Peyer's patch (tissue), 4 donors: ENCODE measurements at places on chromosomes 2 and 18.

DNA sequence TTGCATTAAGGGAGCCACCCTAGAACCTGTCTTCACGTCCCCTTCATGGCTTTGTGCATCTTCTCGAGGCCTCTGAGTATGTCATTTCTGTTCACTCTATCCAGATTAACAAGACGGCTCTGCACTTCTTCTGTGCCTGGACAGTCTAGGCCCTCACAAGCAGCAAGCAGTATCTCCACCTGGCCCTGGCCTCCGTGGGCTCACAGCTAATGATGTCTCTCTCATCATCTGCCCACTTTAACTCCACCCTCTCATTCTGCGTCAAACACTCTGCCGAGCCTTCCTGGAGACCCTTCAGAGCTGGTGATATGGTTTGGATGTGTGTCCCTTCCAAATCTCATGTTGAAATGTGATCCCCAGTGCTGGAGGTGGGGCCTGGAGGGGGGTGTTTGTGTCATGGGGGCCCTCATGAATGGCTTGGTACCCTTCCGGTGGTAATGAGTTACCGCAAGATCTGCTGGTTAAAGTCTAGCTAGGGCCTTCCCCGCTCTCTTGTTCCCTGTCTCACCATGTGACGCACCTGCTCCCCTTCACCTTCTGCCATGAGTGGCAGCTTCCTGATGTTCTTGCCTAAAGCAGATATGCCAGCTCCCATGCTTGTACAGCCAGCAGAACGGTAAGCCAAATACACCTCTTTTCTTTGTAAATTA lies 132.5 kb upstream of the ID2 start:
- no peak for DNase-seq

- no peak for DNase-seq
Measured at GRCh38 chr18:48064978-48065600, 134.6 kb upstream of the SMAD2 start.

DNA sequence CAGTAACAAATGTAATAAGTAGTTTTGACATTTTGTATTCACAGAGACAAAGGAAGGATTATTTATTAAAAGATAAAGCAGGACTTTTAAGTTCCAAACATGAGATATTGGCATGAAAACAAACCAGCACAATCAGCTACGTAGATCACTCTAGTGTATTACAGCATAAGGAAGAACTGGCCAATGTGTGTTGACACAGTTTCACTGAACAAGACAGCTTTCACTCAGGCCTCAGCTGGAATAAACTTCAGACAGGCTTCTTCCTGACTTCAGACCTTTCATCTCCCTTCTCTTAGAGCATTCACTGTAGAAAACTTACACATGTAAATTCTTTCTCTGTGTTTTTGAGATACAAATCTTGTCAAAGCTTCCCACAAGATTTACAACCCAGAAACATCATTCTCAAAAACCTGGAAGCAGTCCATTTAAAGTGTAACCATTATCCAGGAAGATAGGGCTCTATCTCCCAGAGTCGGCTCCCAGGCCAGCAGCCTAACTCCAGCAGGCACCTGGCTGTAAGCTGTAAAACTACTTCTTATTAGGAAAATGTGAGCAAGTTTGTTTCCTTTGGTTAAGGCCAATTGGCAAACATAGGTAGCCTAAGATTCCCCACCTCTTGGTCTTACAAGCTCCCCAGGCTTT lies 768.3 kb upstream of the CDH7 start:
- no peak for DNase-seq

DNA sequence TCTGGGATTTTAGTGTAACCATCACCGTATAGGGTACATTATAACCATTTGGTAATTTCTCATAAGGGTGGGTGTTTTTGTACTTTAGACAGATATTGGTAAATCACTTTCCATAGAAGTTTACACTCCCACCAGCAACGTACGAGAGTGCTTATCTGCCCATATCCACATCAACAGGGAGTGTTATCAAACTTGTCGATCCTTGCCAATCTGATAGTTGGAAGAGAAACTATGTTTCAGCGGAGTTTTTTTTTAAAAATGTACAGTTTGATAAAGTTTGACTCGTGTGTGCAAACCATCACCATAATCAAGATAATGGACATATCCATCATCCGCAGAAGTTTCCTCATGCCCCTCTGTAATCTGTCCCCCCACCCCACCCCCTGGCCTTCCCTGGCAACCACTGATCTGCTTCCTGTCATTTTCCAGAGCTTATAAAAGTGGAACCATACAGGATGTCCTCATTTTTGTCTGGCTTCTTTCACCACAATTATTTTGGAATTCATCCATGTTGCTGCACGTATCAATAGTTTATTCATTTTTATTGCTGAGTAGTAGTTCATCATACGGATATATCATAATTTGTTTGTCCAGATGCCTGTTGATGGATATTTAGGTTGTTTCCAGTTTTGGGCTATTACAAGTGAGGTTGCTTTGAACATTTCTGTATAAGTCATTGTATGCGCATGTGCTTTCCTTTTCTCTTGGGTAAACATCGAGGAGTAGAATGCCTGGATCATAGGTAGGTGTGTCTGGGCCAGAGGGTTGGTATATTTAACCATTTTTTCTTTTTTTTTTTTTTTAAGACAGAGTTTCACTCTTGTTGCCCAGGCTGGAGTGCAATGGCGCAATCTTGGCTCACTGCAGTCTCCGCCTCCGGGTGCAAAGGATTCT lies 18.6 kb downstream of the GLI2 start:
- no peak for DNase-seq

DNA sequence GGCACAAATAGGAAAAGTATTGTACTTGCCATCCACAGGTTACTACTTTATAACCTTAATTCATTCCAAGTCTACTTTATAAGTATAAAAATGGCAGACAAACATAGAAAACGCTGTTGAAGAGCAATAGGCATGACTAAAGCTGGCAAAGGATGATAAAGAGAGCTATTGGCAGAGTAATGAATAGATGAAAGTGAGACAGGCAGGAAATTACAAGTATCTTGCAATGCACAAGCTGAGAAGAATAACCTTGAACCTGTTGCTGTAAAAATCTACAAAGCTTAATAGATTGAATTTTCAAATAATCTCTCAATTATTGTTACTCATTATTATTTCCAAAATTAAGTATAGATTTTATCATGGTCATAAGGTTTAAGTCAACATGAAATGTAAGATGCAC lies 8.8 kb downstream of the PELI1 start:
- no peak for DNase-seq

DNA sequence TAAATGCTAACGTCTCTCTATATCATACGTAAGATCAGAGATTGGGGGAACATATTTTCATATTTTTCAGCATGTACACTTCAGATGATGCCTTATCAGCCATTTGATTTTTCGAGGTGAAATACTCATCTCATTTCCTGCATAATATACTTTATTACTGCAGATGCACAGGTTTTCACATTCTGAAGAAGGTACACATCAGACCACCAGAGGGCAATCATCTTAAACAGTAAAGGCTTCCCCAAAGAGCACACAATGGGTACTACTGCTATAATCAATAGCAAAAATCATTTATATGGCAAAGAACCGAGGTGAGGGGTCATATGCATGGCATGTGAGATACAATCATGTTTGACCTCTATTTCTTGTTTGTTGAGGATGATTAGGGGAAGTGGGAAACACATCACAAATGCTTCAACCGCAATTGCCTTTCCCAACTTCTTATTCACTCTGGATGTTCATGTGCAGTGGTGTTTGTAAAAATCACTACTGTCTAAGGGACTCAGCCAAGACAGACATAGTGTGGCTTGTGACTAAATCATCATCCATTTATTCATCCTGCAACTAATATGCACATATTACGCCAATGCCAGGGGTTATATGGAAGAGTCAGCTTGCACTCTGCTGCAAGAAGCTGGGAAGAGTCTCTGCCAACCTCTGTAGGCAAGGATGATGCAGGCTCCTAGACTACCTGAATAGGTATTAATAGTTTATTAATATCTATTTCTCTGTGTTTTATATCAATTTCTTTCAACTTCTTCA lies 118.7 kb downstream of the EPB41L3 start:
- DNase-seq = no peak

GRCh38 chr2:168245074-168245825 lies 2.1 kb downstream of the STK39 start:
- DNase-seq = no peak

- DNase-seq = peak; percentile 35
Measured at GRCh38 chr18:48674758-48675351, 136.0 kb downstream of the CTIF start.

GRCh38 chr2:177172034-177172880 lies 40.3 kb upstream of the HNRNPA3 start:
- no peak for DNase-seq

GRCh38 chr2:28117104-28117596 lies 226.6 kb downstream of the BABAM2 start:
- no peak for DNase-seq

GRCh38 chr2:203892207-203892606 lies 24.6 kb downstream of the CTLA4 start:
- no peak for DNase-seq

GRCh38 chr2:198098918-198099317 lies 294.5 kb downstream of the PLCL1 start:
- no peak for DNase-seq

GRCh38 chr2:173705656-173706055 lies 259.5 kb downstream of the SP3 start:
- DNase-seq = no peak

- peak; percentile 49 for DNase-seq
Measured at GRCh38 chr2:237403024-237403882, 10.7 kb downstream of the COL6A3 start.

- no peak for DNase-seq
Measured at GRCh38 chr2:218857371-218858137, 2.1 kb upstream of the WNT6 start.

GRCh38 chr2:173412628-173413027 lies 58.0 kb downstream of the CDCA7 start:
- no peak for DNase-seq

DNA sequence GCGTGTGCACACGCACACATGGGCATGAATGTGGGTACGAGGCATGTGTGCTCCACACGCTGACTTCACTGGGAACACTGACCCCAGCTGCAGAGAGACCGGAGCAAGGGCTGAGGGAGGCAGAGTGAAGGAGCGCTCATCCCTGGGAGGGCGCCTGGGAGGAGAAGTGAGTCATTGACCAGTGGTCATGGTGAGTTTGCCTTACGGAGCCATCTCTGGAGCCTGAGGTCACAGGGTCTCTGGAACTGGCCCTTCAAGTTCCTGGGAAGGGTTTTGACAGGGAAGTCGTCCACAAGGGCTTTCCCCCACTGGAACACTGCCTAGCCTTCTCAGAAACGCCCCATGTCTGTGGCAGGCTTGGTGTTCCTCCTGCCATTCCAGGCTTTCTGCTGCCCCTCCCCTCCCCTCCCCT lies 14.3 kb upstream of the TMEM185B start:
- no peak for DNase-seq

DNA sequence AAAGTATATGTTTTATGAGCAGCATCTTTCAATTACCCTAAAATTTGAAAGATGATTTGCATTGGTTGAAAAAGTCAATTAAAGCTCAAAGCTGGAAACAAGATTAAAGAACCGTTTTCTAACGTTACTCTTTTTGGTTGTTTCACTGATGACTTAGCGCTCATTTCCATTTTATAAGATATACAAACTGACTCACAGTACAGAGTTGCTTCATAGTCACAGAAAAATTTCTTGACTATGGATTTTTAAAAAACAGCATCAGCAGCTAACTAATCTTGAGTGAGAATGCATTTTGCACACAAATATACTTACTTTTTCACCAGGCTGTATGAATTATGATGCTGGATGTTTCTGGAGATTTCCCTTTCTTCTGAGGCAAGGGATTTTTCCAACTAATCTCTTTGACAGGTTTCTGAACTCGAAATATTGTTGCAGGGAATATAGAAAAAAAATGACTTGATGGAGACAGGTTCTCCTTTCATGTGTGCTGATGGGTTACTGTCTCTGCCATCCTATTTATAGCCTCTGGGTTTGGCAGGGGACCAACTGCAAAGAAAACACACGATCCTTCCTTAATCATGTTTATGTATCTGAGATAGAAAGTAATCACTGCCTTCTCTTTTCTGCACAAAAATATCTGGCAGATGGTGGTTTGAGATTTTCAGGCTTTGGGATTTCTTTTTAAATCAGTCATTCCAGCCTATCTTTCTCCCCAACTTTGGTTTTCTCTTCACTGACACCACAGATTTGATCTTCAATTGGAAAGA lies 129.4 kb upstream of the DAPL1 start:
- no peak for DNase-seq

DNA sequence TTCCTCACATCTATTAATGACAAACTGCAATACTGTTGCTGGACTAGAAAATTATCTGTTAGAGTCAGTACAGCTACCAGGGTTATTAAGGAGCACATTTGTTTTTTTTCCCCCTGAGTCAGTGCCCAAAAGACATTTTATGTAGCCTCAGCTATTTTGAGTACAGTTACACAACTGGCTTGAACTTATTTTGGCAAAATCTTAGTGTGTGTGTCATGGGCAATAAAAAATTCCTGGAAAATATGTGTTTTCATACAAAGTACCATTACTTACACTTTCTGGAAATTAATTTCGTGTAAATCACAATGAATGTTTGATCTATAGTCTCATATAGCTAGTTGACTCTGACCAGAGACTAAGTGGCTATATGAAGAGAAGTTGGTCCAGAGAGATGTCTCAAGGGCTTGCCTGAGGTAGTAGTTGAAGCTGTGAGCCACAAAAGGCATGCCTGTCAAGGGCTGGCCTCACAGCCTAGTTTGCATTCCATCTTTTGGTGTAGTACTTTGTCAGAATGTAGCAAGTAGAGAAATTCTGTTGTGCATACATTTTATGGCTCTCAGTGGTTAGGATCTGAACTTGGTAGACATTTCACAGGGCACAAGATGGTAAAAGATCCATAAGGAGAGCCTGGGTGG lies 283.4 kb downstream of the MTX2 start:
- no peak for DNase-seq

DNA sequence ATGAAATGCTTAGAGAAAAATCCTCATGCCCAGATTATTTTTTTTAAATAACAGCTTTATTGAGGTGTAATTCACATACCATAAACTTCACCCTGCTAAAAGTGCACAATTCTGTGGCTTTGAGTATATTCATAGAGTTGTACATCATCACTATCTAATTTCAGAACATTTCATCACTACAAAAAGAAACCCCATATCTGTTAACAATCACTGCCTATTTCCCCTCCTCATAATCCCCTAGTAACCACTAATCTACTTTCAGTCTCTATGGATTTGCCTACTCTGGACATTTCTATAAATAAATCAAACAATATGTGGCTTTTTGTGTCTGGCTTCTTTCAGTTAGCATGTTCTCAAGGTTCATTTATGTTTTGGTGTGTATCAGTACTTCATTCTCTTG lies 51.4 kb downstream of the OSBPL1A start:
- no peak for DNase-seq

GRCh38 chr2:9653485-9654271 lies 22.9 kb upstream of the YWHAQ start:
- DNase-seq = no peak

- DNase-seq = no peak
Measured at GRCh38 chr18:42211201-42211600, 256.2 kb downstream of the PIK3C3 start.

- no peak for DNase-seq
Measured at GRCh38 chr2:83481436-83481835, 977.6 kb downstream of the SUCLG1 start.

GRCh38 chr2:66431274-66431642 lies 3.7 kb upstream of the MEIS1 start:
- no peak for DNase-seq

- no peak for DNase-seq
Measured at GRCh38 chr18:26719896-26720295, 145.6 kb downstream of the AQP4 start.
